ENCODE measurements at places on chromosomes 4 and X. TPM values are rescaled to one million over a fixed set of nuclear protein-coding genes. Genes with fewer than 3 reads are reported as not detected.

DNA sequence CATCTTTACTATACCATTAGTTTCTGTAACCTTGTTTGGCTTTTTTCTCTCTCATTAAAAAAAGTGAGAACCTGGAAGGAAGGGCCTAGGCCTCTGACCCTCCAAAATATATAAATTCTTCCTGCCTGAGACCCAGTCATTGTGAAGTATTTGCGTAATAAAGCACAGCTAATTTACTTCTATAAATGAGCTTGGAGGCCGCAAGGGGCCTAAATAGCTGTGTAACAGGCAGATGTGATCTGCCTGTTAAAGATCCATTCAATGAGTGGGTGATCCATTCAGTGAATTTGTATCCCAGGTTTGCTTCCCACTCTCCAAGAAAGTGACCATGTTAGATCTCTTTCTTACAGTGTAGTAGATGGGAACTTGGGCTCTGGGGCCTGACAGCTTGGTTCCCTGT lies 595 bp upstream of the PYURF start:
- no peak for DNase-seq
- peak overlapping the region; percentile 74 for H3K27ac ChIP-seq
- peaks cover 8% of the 10 kb centered on the region for H3K36me3 ChIP-seq
- peak overlapping the region; percentile 88 for H3K4me3 ChIP-seq
- H3K4me1 ChIP-seq, result peaks cover 20% of the 10 kb centered on the region

SOWAHB gene
- 0.09 TPM for total RNA-seq

DNA sequence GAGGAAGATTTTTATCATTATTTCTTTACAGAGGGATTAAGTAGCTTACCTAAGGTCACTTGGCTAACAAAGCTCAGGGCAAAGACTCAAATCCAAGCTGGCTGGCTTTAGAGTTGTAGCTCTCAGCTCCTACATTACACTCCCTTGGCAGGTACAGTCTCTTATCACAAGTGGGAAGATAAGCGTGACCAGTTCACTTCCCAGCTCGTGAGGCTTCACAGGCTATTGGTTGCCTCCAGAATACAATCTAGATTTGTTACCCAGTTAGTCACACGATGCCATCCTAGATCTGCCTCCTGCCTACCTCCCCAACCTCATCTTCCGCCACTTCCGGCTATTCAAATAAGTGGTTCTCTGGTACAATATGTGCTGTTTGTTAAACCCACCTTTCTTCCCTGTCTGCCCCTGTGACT lies 3.7 kb downstream of the MMRN1 start:
- H3K27me3 ChIP-seq, result no peaks in the 10 kb centered on the region
- H3K36me3 ChIP-seq, result no peaks in the 10 kb centered on the region
- no peak overlapping the region for H3K27ac ChIP-seq
- H3K4me1 ChIP-seq, result peaks cover 5% of the 10 kb centered on the region

DNA sequence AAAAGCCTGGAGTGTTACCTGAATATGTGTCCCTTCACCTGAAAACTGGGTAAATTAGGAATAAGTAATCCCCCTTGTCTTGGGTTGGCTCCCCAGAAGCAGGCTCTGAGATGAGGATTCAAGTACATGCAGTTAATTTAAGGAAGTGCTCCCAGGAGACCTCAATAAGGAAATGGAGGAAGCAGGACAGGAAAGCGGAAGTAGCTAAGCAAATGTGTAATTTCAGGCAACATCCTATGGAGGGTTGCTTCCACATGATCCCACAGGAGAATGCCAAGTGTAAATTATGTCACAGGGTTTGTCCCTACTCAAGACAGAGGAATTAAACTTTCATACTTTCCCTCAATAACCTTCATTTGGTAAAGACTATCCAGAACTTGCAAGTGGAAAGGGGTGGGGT lies 48.1 kb upstream of the ARHGEF6 start:
- H3K4me3 ChIP-seq, result no peak overlapping the region
- no peak for DNase-seq
- no peak overlapping the region for H3K27ac ChIP-seq
- no peaks in the 10 kb centered on the region for H3K27me3 ChIP-seq

DNA sequence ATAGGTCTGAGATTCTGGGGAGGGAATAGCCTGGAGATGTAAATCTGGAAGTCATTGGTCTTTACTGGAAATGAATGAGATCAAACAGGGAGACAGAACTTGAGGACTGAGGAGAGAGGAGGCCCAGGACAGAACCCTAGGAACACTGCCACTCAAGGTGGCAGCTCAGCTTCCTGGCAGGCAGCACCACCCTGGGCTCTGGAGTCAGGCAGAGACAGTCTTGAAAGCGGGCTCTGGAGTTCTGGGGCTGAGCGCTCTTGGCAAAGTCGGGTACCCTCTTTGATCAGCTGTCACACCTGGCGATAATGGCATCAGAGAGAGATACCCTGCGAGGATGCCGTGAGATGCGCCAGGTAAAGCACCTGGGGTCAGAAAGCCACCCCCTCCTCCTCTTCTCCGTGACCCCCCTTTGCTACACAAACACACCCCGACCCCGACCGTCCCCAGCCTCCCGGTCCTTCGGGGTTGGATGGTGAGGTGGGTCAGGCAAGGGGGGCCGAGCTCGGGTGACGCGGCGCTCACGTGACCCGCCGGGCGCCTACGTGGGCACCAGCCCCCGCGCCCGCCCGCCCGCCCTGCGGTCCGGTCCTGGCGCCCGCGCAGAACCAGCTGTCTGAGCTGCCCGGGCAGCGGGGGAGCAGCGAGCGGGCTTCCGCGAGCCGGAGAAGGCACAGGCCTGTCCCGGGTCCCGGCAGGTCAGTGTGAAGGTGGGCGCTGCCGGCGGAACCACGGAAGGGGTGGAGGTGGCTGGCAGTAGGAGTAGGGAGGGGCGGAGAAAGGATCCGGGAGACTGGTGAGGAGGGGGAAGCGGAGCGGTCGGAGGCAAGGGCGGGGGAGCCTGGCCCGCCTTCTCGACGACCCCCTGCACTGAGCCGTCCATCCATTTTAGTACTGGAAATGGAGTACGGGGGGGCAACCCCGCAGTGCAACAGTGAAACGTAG lies at the start of gene TCEAL3:
TSS of gene TCEAL3 (plus strand) at position 600 of the 942 bp plus-strand sequence. CDS start 1,102 bp downstream, outside the sequence.
- no peaks in the 10 kb centered on the region for H3K4me1 ChIP-seq
- peak within 1 kb of the TSS; percentile 78 for H3K4me3 ChIP-seq
- peak within 1 kb of the TSS; percentile 80 for H3K27ac ChIP-seq
- no peak for DNase-seq

GRCh38 chr4:14178421-14178820 lies 550.9 kb upstream of the BOD1L1 start:
- H3K27me3 ChIP-seq, result no peaks in the 10 kb centered on the region
- DNase-seq, result no peak
- peaks cover 8% of the 10 kb centered on the region for H3K4me1 ChIP-seq
- H3K36me3 ChIP-seq, result no peaks in the 10 kb centered on the region
- no peak overlapping the region for H3K27ac ChIP-seq

PNMA6E gene
- not detected for total RNA-seq

DNA sequence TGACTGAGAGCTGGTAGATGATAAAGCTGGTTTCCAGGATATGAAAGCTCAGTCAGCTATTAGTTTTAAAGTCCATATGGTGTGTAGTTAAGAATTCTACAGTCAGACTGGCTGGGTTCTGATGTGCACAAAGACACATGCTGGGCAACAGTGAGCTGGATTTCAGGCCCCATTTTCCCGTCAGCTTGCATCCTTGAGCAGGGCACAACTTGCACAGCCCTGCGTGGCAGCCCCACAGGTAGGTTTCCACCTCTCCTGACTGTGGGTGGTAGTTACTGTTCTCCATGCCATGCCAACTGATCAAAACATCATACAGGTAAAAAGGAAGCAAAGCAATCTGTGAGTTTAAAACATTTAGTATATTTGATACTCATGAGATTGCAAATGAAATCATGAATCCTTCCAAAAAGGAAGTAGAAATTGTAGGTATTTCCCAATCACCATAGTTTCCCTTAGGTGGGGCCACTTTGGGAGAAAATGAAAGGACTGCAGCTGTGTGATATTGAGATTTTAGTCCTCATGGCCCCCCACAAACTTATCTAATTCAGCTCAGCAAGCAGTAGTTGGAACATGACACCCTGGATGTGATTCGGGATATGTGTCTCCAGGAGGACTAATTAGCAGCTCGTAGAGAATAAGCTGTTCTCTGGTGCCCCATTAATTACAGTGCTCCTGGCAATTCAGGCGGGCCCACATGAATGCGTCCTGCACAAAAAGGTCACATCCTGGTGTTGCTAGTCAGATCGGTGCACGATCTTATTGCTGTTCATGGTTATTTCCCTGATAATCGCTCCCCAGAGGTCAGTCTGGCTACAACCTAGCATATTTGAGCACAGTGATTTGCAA lies 42.4 kb upstream of the NOCT start:
- H3K27me3 ChIP-seq, result no peaks in the 10 kb centered on the region
- H3K4me1 ChIP-seq, result no peaks in the 10 kb centered on the region
- no peak for DNase-seq
- no peak overlapping the region for H3K27ac ChIP-seq
- H3K4me3 ChIP-seq, result no peak overlapping the region

TMEM175 gene
- total RNA-seq, result 44.3 TPM

CXorf65 gene
- 39.6 TPM for total RNA-seq

CENPVL2 gene
- total RNA-seq, result not detected

MEPE gene
- not detected for total RNA-seq

GRCh38 chr4:44425614-44426208 lies 22.9 kb downstream of the KCTD8 start:
- no peaks in the 10 kb centered on the region for H3K36me3 ChIP-seq
- H3K4me1 ChIP-seq, result no peaks in the 10 kb centered on the region
- no peak for DNase-seq
- H3K27ac ChIP-seq, result no peak overlapping the region
- H3K4me3 ChIP-seq, result no peak overlapping the region
- no peaks in the 10 kb centered on the region for H3K27me3 ChIP-seq

- H3K27me3 ChIP-seq, result no peaks in the 10 kb centered on the region
- DNase-seq, result no peak
- no peak overlapping the region for H3K4me3 ChIP-seq
- H3K4me1 ChIP-seq, result no peaks in the 10 kb centered on the region
- H3K36me3 ChIP-seq, result no peaks in the 10 kb centered on the region
Measured at GRCh38 chr4:53932796-53933610, 131.4 kb downstream of the CHIC2 start.

DNA sequence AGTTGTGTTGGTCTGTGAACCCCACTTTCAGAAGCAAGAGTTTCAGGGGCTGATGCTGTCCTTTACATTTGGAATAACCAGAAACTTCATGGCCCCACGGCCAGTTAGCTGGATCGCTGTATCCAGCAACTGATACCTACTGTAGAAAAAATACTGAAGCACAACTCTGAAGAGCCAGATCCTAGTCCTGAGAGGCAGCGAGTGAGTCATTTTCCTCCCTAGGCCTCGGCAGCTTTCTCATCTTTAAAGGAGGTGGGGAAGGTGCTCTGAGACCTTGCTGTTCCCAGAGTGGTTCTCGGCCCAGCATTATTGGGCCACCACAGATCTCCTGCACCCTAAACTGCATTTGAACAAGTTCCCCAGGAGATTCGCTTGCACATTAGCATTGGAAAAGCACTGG lies 63.2 kb downstream of the NHS start:
- DNase-seq, result no peak
- H3K4me1 ChIP-seq, result no peaks in the 10 kb centered on the region
- H3K27ac ChIP-seq, result no peak overlapping the region
- no peak overlapping the region for H3K4me3 ChIP-seq
- no peaks in the 10 kb centered on the region for H3K36me3 ChIP-seq

N4BP2 gene
- total RNA-seq, result 15.3 TPM

DNA sequence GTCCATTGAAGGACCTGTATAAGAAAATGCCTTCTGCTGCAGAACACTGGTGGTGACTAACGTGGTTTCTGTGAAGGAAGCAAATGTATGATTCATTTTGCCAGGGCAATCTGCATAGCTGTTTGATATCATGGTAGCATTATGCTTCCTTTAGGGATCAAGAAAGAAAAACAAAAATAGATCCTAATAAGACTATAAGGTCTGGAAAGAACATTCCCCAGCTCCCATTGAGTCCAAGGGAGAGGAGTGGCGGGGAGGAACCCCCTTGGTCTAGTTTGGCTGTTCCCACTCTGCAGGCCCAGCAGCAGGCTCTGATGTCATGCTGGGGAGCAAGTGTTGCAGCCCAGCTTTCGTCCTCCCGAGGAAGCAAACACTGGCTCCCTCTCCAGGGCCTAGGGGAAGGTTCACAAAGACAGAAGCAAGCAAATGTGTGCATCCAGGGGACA lies 154.5 kb upstream of the GALNT7 start:
- no peaks in the 10 kb centered on the region for H3K36me3 ChIP-seq
- H3K4me3 ChIP-seq, result no peak overlapping the region
- H3K27ac ChIP-seq, result no peak overlapping the region
- no peaks in the 10 kb centered on the region for H3K4me1 ChIP-seq
- H3K27me3 ChIP-seq, result no peaks in the 10 kb centered on the region

GRCh38 chr4:71009890-71010588 lies 16.6 kb downstream of the DCK start:
- H3K4me1 ChIP-seq, result peaks cover 17% of the 10 kb centered on the region
- H3K36me3 ChIP-seq, result peaks cover 13% of the 10 kb centered on the region
- H3K27ac ChIP-seq, result no peak overlapping the region
- no peaks in the 10 kb centered on the region for H3K27me3 ChIP-seq
- no peak for DNase-seq

GRCh38 chrX:367866-368265 lies 18.8 kb downstream of the PPP2R3B start:
- no peak for DNase-seq
- no peaks in the 10 kb centered on the region for H3K36me3 ChIP-seq
- no peak overlapping the region for H3K27ac ChIP-seq
- H3K4me1 ChIP-seq, result peaks cover 2% of the 10 kb centered on the region
- H3K4me3 ChIP-seq, result no peak overlapping the region

GRCh38 chrX:13522811-13523210 lies 46.6 kb upstream of the EGFL6 start:
- no peaks in the 10 kb centered on the region for H3K4me1 ChIP-seq
- no peaks in the 10 kb centered on the region for H3K36me3 ChIP-seq
- no peak overlapping the region for H3K27ac ChIP-seq
- DNase-seq, result no peak

ACE2 gene
- not detected for total RNA-seq

DNA sequence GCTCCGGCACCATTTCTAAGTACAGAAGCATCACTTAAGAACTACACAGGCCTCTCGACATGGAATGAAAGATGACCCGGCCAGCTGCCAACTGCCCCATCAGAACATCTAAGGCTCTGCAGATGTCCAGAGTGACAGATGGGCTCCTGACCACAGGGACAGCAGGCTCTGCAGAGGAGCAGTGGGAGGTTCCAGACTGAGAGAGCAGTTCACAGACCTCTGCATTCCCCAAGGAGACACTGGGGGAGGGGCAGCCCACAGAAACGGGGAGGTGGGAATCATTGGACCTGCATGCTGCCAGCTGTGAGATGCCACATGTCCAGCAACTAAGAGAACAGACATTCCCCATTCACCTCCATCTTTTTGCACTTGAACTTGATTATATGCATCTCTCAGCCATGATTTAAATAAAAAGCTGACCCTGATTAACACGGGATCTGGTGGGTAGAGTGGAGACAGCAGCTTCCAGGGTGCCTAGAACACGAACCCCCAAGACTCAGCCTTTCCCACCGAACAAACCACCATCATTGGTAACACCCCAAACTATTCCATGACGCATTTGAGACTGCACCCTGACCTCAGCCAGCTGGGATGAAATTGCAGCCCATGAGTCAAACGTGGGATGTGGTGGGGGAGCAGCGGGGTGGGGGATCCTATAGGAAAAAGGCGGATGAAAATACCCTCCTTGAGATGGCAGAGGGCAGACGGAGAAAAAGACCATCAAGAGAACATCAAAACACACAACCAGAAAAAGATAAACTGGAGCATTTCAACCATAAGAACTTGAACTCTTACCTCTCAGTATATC lies 47.2 kb downstream of the AFAP1 start:
- no peak for DNase-seq
- no peaks in the 10 kb centered on the region for H3K4me1 ChIP-seq
- H3K4me3 ChIP-seq, result no peak overlapping the region
- H3K27ac ChIP-seq, result no peak overlapping the region
- no peaks in the 10 kb centered on the region for H3K36me3 ChIP-seq

Measured in T-cell (primary cell).